ENCODE measurements at places on chromosomes 1 and 21.
A peak's percentile ranks its signal among the peaks of the same experiment; 100 is the strongest.

GRCh38 chr1:28317014-28317413 lies 11.8 kb upstream of the MED18 start:
- DNase-seq = no peak

- DNase-seq = no peak
Measured at GRCh38 chr1:31529999-31530684, 46.2 kb upstream of the TINAGL1 start.

DNA sequence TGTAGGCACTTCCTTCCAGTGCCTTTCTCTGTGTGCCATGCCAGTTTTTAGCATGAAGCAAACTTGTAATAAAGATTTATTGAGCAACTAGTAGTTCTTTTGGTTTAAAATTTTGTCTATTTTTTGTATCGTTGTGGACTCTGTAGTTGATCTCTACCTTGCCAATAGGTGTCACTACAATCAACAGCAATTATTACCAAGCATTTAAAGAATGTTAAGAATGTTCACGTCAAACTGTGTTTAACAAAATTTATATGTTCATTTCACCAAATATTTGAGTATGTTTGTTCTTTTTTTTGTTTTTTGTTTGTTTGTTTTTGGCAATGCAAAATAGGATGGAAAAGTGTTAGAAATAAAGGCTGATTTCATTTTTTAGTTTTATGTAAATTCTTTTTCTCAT lies 208.1 kb downstream of the PATJ start:
- peak; percentile 11 for DNase-seq

DNA sequence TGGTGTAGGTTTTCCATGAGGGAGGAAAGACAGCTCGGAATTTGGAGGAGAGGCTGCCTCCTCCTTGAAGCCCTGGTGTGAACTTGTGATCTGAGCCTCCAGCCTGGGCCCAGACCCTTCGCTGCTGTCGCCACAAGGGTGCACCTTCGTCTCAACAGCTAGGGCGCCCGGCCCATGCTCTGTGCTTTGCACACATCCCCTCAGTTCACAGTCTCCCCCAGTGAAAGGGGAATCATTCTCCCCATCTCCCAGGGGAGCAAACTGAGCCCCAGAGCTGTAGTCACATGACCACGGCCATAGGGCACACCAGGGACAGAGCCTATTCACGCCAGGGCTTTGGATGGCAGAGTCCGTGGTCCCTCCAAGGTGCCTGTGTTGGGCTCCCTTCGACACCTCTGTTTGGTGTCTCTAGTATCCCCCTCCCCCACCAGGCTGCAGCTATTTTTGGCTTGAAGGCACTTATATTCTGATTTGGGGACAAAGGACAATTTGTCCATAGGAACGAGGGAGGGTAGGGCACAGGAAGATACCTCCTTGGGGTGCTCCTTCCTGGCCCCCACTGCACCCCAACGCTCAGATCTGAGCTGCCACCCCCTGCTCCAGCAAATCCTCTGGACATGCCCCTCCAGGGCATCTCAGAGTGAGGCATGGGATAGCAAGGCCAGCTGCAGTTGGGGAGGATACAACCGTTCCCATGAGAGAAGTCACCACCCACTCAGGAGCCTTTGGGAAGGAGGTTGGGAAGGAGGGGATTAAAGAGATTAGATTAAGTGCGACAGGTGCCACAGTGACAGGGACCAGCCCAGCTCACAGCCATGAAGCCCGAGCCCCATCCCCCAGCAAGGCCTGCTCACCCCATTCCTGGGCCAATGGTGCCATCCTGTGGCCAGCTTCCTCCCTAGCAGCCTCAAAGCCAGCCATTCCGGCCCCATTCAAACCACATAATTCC lies 15.7 kb downstream of the MATN1 start:
- DNase-seq = peak; percentile 80

- DNase-seq = no peak
Measured at GRCh38 chr21:31142600-31142999, 104.3 kb upstream of the KRTAP19-8 start.

- DNase-seq = peak; percentile 19
Measured at GRCh38 chr1:41358131-41359021, 2.9 kb upstream of the FOXO6 start.

GRCh38 chr1:192929597-192929996 lies 120.8 kb downstream of the RGS2 start:
- no peak for DNase-seq

DNA sequence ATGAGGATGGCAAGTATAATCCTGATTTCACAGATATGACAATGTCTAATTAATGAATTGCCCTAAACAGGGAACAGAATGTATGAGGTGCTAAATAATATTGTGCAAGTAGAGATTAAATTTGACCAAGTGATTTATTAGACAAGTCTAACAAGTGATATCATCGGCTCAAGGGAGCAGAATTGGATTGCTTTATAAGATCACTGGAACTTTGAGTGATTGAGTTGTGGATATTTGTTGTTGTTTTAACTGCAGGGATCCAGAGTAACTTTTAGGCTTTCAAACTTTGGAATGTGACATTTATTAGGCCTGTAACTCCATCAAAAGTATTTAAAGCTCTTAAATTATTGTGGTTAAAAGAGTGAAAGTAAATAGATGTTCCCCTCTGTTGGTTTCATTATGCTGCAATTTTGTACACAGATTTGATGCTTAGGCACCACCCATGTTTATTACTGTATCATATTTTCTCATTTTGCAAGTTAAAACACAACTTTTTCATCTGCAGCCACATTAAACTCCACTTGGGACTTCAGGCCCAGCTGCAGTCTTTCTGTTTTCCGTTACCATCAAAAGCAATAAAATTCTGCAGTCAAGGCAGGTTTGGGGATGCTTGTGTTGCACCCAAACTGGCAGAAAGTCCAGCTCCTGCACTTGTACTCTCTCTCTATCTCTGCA lies 206.6 kb downstream of the HLX start:
- DNase-seq = peak; percentile 69

GRCh38 chr1:212622906-212623305 lies 14.3 kb downstream of the ATF3 start:
- DNase-seq = no peak

GRCh38 chr1:1603671-1604373 lies 3.9 kb upstream of the FNDC10 start:
- no peak for DNase-seq

DNA sequence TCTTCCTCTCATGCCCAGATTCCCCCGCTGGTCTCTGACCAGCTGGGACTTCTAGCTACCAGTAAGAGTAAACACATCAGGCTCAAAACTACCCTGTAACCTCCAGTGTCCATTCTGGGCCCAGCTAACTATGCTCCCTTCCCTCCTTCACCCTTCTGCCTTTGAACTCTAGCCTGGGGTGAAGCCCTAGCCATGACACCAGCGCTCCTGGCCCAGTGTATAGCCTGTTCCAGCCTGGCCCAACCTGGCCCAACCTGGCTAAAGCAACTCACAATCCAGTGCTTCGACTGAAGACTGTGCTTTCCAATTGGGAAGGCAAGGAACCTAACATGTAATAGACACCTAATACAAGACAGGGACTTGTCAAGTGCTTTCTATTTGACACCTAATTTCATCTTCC lies 27.6 kb downstream of the CSMD2 start:
- no peak for DNase-seq

DNA sequence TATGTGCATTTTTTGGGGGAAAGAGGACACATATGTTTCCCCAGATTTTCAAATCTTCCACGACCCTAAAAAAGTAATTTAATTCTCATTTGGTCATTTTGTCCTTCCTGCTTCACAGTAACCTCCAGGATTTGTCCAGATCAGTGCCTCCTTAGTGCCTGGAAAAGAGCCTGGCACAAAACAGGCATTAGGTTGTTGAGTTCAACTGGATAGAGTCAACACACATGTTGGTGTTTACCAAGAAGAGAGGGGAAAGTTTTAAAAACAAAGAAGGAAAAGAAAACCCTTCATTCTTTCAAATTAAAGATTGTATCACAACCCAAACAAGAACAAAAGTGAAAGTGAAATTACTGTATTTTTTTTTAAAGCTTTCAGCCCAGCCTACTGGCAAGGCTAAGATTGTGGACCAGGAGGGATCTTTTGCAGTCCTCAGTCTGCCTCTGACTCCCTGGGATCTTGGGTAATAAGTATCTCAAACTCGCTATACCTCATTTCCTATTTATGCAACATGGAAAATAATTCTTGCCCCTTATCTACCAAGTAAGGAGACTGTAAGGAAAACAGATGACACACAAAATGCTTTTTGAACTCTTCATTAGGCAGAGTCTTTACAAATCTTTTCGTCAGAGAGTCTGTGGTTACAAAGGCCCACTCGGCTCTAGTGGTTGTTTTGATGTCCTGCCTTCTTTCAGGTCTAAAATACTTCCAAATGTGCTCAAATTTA lies 57.8 kb downstream of the ZNF281 start:
- DNase-seq = peak; percentile 40

DNA sequence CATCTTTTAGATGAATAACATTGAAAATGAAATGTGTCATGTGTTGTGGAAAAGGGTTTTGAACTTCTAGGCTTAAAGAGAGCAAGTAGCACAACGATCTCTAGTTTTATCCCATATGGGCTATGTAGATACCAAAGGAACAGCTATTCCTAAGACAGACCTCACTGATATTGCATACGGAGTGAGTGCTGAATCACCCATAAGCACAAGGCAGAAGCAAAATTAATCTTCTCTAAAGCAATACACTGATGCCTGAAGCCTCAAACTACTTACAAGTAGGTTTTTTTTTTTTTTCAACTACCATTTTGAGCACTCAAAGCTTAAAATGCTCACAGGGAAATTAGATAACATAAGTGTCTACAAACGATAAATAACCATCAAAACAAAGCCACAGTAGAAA lies 5.0 kb upstream of the KMO start:
- DNase-seq = no peak

- no peak for DNase-seq
Measured at GRCh38 chr1:1680912-1681273, 11.7 kb downstream of the SLC35E2B start.

DNA sequence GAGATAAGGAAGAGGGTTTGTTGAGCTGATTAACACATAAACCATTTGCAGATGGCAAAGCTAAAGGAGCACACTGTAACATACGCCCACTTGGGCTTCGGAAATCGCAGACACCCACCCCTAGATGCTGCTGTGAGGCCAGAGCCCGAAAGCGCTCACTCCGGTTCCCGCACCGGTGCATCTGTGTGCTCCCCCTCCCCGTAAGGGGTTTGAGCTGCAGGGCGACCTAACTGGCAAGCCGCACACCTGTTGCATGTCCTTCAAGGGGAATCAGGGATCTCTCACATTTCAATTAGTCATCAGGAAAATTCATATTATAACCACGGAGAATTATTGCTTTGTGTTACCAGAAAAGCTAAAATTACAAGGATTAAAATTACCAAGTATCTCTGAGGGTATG lies 1.4 kb upstream of the CFH start:
- DNase-seq = peak; percentile 76

GRCh38 chr1:236522937-236523703 lies 662 bp upstream of the LGALS8 start:
- DNase-seq = no peak

DNA sequence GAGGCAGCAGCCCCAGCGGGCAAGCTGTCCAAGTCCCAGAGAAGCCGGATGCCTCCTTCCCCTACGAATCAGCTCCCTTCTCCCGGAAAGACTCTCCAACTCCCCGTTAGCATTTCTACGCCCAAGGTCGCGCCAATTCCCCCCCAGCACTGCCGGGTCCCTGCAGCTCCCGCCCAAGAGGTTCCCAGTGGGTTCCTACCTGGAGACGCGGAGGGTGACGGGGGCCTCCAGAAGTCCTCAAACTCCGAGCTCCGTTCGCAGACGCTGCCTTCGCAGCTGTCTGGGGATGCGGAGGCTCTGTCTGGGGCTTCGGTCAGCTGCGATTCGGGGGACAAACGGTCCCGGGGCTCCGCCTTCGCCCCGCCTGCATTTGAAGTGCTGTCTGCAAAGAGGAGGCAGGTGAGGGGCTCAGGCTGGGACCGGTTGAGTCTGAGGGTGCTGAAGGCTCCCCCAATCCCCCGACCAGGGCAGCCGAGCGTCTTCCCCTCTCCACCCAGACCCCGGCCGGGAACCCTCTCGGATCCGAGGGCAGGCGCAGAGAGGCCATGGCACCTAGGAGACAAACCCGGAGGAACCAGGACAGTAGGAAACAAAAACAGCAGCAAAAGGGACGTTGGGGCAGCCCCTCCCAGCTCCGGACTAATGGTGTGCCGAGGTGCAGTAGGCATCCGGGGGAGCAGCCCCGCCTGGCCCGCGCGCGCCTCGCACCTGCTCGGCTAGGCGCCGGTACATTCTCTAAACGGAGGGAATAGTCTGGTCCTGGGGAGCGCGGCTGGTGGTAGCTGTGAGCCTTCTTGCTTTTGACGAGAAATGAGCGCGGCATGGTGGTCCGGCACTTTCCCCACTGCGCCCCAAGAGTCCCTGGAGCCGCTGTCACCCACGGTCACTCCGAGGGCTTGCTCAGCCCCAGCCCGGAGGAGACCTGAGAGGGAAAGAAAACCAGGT lies 3.8 kb downstream of the GFI1 start:
- DNase-seq = no peak

DNA sequence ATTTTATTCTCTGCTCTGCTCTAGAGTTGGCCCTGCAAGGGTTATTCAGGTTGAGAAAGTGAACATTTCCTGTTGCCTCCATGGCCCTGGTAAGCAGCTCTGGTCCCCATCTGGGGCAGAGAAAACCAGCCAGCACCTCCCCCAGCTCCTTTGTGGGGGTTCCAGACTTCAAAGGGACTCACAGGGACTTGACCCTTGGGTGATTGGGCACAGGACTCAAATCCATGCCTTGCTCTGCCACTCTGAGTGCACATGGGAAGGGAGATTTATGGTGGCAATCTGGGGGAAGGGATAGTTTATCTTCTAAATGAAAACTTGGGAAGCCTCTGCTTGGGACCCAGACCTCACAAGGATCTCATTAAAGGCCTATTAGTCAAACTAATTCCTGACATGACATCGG lies 212.8 kb downstream of the FOXD2 start:
- DNase-seq = no peak

DNA sequence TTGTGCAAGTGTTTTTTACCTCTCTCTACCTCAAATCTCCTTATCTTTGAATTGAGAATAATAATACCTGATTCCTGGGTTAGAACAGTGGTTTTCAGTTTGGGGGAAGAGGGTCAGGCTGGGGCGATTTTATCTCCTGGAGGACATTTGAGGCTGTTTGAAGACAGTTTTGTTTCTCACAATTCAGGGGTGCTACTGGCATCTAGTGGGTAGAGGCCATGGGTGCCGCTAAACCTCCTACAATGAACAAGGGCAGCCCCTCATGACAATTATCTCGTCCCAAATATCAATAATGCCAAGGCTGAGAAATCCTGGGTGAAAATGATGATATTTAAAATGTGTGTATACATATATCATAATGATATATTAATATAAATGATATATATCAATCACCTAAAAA lies 139.1 kb upstream of the USH2A start:
- no peak for DNase-seq

GRCh38 chr1:232029315-232029714 lies 402.7 kb downstream of the DISC1 start:
- DNase-seq = no peak

GRCh38 chr1:3440300-3440681 lies 14.2 kb upstream of the ARHGEF16 start:
- DNase-seq = no peak

GRCh38 chr21:29540289-29540688 lies 241.6 kb downstream of the BACH1 start:
- no peak for DNase-seq

GRCh38 chr1:228839656-228840055 lies 104.4 kb downstream of the RHOU start:
- DNase-seq = no peak

GRCh38 chr1:231393668-231394067 lies 28.4 kb downstream of the EGLN1 start:
- no peak for DNase-seq
